ENCODE measurements at places on chromosomes 6 and 20.

DNA sequence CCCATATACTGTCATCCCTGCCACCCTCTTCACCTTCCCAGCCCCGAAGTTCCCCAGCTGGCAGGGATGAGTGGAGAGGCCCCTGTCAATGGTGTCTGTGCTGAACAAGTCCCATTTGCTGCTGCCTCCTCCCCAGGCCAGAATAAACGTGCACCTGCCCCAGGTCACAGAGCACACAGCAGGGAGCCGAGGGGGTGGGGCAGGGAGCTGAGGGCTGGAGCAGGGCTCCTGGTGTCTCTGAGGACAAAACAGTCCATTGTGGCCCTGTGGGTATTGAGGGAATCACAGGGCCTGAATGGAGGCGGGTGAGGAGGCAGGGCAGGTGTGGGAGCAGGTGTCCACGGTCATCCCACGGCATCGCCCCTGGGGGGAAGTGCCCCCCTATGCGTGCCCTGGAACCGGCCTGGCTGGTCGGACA lies 55.8 kb downstream of the SNAI1 start:
- DNase-seq = no peak

GRCh38 chr6:126665551-126665950 lies 325.6 kb downstream of the CENPW start:
- no peak for DNase-seq

DNA sequence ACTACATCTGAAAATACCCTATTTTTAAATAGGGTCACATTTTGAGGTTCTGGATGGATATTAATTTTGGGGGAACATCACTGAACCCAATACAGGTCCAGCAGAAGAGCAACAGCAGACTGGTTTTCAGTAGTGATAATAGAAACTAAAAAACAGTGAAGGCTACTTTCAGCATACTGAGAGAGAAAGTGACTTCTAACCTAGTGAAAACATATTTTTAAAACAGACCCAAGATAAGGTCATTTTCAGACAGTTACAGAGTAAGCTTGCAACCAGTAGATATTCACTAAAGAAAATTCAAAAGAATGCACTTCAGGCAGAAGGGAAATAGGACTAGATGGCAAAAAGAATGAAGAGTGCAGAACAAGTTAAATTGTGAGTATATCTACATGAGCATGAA lies 42.0 kb upstream of the TMEM244 start:
- DNase-seq = no peak

GRCh38 chr6:156068881-156069280 lies 613.2 kb upstream of the NOX3 start:
- DNase-seq = no peak

Data from NCI-H2227 treated with DMSO at 0.1 percent for 48 hours (cell line).